ENCODE measurements at places on chromosomes 6 and 20.

DNA sequence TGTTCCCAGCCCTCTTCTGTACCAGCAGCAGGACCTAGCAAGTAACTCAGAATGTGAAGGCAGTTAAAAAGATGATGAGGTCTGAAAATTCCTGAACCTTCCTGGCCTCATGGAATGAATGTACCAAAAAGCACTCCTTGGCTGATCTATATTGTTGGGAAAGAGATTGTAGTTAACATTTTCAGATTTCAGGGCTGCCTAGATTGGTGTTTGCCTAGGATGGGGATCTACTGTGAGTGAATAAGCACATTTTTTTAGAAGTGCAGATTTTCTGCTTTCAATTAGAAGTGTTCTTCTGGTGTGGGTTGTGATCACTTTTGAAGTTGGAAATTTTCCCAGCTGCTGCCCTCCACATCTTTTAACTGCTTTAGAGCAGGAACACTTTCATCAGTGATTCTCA is 6.2 kb downstream of the MYLIP start:
- no peak for DNase-seq

GRCh38 chr20:21559305-21559704 is 45.4 kb upstream of the NKX2-2 start:
- DNase-seq: no peak

DNA sequence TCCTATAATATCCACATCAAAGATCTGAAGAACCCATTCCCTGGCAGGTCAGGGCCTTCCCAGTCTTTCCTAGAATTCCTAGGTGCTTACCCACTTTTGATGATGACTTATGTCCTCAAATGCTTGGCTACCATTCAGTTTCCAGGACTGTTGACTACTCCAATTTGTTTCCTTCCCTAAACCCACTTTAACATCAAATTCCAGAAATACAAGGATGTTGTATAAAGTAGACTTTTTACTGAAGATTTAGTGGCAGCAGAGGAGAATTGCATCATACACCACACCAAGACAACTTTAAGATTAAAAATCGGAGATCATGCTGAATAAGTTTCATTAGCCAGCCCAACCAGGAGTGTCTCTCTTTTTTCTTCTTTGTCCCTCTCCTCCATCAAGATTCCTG is 203.3 kb upstream of the LAMP5 start:
- no peak for DNase-seq

DNA sequence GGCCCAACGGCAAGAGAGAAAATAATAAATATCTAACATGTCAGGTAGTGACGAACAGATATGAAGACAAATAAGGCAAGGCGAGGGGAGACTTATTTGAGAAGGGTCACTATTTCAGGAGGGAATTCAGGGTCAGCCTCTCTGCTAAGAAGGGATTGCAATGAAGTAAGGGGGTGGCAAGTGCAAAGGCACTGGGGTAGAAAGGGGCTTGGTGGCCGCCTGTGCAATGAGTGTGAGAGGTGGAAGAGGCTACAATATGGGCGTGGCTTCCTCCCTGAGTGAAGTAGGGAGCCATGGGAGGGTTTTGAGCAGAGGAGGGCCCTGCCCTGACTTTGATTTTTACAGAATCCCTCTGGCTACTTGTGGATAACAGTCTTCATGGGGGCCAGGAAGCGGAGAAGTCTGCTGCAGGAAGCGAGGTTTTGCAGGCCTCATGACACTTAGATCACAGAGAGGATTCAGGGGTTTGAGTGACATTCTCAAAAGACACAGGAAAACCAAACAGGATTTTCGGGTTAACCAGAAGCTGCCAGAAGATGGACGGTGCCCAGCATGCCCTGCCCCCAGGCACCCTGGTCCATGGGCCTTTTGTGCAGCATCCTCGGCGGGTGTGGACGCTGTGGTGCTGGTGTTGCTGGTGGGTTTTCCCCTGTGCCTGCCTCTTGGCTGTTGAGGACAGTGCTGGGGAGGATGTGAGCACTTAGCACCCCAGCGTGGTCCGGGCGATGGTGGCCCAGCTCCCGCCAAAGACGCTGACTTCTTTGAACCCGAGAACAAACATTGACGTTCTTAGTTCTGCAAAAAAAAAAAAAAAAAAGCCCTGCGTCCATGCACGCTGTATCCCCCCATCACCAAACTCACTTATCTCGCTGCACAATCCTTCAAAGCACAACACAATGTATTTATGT is 124.2 kb upstream of the PTPN1 start:
- peak; percentile 76 for DNase-seq

- no peak for DNase-seq
These were observed 22.2 kb downstream of the TNXB start for GRCh38 chr6:32086661-32087573.

- DNase-seq: no peak
These were observed 24.8 kb upstream of the EZR start for GRCh38 chr6:158843751-158844683.

DNA sequence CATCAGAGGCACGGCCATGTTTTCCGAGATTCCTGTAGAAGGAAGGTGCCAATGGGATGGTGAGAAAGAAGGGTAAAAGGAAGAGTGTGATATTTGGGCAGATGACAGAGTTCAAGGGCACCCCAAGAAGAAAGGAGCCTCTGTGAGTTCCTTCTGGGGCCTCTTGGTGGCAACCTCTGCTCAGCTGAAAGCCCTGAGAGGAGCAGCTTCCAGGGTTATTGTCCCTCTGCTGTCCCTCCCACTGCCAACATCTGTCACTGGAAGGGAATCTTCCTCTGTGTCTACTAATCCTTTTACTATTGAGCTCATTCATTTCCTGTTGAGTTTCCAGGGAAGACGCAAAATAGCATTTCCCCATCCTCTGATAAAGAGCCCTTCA is 40.0 kb upstream of the KCNK16 start:
- no peak for DNase-seq

DNA sequence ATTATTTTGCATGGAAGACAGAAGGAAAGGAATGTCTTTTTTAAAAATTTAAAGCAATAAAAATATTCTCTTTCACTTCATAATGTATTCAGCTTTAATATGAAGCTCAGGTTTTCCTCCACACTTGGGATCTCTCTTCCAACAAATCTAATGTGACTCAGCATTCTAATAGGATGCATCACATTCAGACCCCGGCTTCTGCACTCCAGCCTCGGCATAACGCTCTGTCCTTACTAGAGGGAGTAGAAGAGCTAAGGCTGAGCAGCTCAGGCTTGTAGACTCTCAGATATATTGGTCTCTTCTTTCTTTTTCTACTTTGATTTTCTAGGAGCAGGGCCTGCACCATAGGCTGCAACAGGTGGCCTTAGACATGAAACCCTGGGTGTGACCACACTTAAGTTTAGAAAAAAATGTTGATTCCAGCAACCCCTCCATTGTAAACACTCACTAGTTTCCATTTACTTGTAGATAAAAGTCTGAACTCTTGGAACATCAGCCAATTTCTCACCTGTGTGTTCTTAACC is 161.7 kb downstream of the PAK5 start:
- no peak for DNase-seq
